Mucosa of gallbladder (tissue), 1 donor: ENCODE measurements at places on chromosomes 16 and 17. TPM values are rescaled to one million over a fixed set of nuclear protein-coding genes. Genes with fewer than 3 reads are reported as not detected.

KRT15 gene
- 5.6 TPM for total RNA-seq

P2RX5 gene
- total RNA-seq, result 2.0 TPM

TUBD1 gene
- total RNA-seq, result 8.6 TPM

SCO1 gene
- 33.4 TPM for total RNA-seq

KCNH6 gene
- total RNA-seq, result not detected

ALOX12 gene
- not detected for total RNA-seq

ADAMTS18 gene
- not detected for total RNA-seq

CD300LF gene
- total RNA-seq, result 1.8 TPM

TBC1D26 gene
- total RNA-seq, result not detected

PLA2G10 gene
- 7.0 TPM for total RNA-seq

COPS3 gene
- 43.8 TPM for total RNA-seq

CCL14 gene
- total RNA-seq, result 43.3 TPM

KRT9 gene
- total RNA-seq, result not detected
